NCI-H1436 treated with DMSO at 0.1 percent for 48 hours (cell line): ENCODE measurements at places on chromosomes 16 and 17.

DNA sequence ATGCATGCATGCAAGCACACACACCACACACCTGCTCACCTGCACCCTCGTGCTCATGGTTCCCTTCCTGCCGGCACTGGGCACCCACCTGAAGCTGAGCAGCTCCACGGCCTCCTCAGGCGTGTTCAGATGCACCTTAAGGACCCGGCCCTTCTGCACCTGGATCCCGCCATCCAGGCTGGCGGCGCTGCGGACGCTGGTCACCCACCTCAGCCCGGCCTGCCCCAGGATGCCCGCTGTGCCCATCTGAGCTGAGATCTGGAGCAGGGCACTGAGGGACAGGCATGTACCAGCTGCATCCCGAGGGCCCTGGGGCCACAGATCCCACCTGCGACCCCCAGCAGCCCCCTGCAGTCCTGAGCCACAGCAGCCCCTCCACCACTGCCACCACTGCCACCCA, 110.0 kb downstream of the LITAF start:
- no peak for DNase-seq

DNA sequence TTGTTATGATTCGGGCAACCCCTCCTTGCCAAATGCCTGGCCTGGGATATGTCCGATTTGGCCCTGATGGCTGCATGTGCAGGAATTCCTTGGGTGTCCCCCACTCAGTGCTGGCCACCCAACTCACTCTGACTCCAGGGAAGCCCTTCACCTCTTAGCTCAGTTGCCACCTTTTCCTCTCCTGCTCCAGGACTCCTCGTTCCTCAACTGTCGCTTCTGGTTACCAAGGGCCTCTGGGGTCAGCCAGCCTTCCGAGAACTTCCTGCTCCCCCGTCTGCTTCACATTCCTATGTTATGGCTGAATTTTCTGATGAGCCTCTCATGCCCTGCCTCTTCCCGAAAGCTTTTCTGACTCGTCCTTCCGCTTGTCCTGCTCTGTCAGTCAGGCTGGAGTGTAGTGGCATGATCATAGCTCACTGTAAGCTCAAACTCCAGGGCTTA, 63.5 kb downstream of the SPACA3 start:
- no peak for DNase-seq

DNA sequence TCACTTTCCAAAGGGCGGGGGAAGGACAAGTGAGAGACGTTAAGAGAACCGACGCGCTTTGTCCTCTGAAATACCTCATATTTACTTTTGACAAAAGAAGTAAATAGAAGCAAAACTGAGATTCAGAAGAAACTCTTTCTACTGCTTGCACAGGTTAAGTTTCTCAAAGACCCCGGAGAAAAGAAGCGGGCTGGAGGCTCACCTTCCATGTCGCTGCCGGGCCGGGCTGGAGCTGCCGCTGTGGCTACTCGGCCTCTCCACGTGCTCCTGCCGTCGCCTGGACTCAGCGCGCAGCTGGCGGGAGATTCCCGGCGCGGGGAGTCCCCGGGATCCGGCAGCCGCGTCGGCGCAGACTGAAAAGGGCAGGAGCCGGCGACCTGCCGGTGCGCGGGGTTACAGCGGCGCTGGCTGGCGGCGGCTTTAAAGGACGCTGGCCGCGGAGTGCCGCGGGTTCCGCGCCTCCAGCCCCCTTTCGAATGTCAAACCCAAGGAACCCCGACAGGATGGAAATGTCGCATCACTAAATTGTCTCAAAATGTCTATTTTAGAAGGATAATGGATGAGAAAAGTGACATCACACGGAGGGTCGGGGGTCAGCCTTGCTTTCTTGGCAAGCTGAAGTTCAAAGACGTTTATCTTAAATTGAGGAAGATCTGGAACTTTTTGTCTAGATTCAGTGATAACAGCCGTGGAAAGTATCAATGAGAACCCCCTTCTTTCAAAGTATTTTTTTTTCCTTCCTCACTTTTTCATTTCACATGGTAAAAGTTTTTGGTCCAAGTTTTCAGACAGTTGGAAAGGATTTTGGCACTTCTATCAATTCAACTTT, at the start of gene IKZF3:
IKZF3 (minus strand) TSS at position 395 of the 829 bp plus-strand sequence; CDS start at position 209, 186 bp downstream.
- DNase-seq: no peak

DNA sequence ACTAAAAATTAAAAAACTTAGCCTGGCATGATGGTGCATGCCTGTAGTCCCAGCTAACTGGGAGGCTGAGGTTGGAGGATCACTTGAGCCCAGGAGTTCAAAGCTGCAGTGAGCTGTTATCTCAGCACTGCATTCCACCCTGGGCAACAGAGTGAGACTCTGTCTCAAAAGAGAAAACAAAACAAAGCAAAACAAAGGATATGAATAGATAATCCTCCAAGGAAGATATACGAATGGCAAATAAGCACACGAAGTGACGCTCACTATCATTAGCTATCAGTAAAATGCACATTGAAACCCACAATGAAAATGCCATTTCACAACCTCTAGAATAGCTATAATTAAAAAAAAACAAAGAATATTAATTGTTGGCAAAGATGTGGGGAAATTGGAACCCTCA, 386.2 kb upstream of the CCL2 start:
- no peak for DNase-seq

GRCh38 chr17:65554553-65555223, 6.8 kb downstream of the AXIN2 start:
- DNase-seq: no peak

- DNase-seq: no peak
Measured at GRCh38 chr16:30352488-30353401, 2.4 kb downstream of the CD2BP2 start.

DNA sequence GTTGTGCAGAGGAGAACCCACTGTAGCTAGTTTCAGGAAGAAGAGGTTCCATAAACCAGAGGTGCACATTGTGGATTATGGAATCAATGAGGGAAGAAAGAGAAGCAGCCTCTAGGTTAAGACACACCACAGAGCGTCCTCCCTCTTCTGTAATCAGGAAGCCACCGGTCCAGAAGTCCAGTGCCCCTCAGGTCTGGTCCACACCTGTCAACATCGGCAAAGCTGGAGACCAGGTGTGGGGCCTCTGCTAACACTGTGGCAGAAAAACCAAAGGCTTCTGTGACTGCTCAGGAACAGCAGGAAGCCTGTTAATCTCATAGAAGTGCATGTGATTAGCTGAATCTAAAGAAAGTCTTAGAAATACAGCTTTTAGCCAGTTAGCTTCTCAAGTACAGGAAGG, 23.3 kb downstream of the LIMD2 start:
- no peak for DNase-seq

DNA sequence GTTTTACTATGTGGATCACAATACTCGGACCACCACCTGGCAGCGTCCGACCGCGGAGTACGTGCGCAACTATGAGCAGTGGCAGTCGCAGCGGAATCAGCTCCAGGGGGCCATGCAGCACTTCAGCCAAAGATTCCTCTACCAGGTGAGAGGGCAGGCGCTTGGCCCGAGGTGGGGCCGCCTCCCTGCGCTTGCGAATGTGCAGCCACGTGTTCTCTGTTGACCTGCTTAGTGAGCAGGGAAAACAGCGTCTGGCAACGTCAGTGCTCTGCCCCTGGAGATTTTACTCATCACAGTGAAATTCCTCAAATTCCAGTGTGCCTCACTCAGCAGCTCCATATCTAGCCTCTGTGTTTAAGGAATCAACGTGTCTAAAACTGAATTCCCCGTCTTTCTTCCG, 33.4 kb upstream of the CLEC18A start:
- no peak for DNase-seq

DNA sequence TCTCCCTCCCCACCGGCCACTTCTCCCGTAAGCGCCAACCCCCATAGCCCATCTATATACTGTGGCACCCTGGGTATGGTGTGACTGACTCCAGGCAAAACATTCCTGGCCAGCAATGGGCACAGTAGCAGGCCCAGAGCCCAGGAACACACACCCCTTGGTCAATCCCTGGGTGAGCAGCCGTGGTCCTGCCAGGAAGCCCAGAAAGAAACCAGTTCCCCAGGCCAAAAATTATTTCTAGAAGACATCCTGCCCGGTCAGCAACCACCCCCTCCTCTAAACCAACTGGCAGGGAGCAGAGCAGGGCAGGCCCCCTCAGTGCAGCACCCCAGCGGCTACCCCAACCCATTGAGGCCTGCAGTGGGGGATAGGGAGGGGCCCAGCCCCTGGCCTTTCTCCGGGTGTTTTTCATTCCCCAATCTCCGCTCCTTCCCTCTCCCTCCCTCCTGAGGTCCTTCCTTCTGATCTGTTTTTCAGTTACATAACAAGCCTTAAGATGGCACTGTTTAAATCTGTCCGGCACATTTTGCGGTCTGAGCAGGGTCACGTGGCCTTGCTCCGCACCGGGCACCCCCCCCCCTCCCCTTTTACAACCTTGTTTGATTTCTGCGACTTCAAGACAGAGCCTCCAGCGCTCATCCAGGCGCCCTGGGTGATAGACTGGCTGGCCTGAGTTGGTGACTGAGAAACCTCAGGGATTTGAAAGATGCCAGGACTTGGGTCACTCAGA, 2.0 kb downstream of the NPTX1 start:
- no peak for DNase-seq

- DNase-seq: no peak
Measured at GRCh38 chr17:80498242-80498919, 22.0 kb upstream of the NPTX1 start.

GRCh38 chr17:17447264-17447663, 29.5 kb upstream of the MED9 start:
- no peak for DNase-seq

GRCh38 chr16:65657556-65657955, 535.7 kb upstream of the CDH11 start:
- no peak for DNase-seq
